Stimulated activated CD4-positive, alpha-beta T cell treated with anti-CD3 and anti-CD28 coated beads, Interleukin-2, amount 100 ng/mL, for 24 hours (primary cell): ENCODE measurements at places on chromosomes 7 and 10.
A peak's percentile ranks its signal among the peaks of the same experiment; 100 is the strongest.

- DNase-seq = no peak
These were observed 27.7 kb downstream of the PLXNA4 start for GRCh38 chr7:132548489-132549078.

DNA sequence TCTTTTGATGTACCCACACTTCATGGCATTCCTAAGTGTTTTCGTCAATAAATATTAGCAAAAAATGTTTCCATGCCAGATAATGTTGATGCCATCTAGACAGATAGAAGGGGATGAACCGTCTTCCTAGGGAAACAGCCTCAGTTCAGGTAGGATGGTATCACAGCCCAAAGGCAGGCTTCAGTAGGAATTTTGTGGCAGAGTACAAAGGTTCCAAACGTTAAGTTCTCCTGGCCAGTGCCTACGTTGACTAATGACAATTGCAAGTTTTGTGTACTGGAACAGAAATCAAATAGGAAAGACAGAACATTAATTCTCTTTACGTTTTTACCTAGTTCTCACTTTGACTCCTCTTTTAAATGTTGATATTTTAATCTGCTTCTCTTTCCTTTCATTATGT is 75.0 kb downstream of the ZMYND11 start:
- no peak for DNase-seq

GRCh38 chr7:101096331-101096956 is 11.2 kb downstream of the TRIM56 start:
- DNase-seq = no peak

- no peak for DNase-seq
These were observed 2.1 kb downstream of the ENTPD7 start for GRCh38 chr10:99661377-99661763.

DNA sequence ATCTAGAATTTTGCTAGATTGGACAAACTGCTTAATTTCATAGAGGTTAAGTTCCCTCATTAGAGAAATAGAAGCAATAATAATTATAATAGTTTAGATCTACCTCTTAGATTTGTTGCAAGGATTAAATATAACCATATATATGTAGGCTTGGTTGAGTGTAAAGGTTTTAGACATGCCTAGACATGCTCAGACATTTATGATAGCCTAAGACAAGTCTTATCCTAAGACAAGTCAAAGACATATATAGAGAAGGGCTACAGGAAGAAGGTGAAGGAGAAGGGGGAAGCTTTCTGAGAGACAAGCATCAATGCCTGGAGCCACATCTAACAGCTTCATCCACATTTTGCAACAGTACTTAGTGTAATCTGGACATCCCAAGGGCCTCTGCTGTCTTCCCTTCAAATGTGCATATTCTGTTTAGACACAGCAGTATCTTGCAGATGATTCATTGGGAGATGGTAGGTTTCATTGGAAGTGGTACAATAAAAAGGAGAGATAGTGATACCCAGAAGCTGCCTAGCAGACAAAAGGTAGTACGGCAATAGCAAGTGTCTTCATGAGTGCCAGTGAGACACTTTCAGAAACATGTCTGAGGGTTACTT is 146.5 kb downstream of the HGF start:
- no peak for DNase-seq

- no peak for DNase-seq
These were observed 675.5 kb downstream of the SUGCT start for GRCh38 chr7:40810274-40810673.

GRCh38 chr7:44980393-44981034 is 1.7 kb upstream of the MYO1G start:
- peak; percentile 80 for DNase-seq

DNA sequence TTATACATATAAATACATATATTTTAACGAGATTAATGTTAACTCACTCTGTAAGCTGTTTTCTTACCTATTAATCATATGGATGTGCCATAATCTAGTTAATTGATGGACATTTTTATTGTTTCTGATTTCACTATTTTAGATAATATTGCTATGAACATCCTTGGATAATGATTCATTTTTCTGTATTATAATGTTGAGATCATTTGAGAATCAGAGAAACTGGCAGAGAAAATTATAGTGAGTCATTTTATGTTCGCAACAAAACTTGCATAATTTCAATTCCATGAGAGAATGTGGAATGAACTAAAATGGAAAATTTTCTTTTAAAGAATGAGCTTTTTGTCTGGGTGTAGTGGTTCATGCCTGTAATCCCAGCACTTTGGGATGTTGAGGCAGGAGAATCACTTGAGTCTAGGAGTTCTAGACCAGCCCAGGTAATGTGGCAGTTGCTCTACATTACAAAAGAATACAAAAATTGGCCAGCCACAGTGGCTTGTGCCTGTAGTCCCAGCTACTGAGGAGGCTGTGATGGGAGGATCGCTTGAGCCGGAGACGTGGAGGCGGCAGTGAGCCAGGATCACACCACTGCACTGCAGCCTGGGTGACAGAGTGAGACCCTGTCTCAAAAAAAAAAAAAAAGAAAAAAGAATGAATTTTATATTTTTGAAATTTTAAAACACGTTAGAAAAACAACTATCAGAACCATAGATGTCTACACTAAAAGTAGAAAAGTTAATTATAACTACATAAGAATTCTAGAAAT is 40.5 kb downstream of the PAPSS2 start:
- DNase-seq = no peak

GRCh38 chr7:86202833-86203232 is 440.9 kb upstream of the GRM3 start:
- no peak for DNase-seq

DNA sequence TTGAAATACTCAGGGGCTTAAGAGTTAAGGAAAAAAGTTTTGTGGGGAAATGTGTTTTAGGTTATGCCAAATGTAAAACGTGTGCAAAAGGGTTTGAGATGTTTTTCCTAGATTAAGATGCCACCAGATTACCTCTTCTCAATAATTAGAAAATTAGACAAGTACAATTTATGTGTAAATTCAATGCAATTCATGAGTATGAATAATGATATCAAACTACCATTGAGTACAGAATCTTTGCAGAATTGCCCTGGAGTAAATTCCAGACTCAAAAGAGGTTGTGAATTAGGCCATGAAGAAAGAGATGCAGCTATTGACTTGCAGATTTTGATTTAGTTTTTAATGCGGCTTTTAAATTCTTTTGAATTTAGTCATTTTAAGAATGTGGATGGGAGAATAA is 159.4 kb upstream of the INHBA start:
- DNase-seq = no peak

- DNase-seq = no peak
These were observed 25.2 kb upstream of the ASL start for GRCh38 chr7:66050337-66050957.

DNA sequence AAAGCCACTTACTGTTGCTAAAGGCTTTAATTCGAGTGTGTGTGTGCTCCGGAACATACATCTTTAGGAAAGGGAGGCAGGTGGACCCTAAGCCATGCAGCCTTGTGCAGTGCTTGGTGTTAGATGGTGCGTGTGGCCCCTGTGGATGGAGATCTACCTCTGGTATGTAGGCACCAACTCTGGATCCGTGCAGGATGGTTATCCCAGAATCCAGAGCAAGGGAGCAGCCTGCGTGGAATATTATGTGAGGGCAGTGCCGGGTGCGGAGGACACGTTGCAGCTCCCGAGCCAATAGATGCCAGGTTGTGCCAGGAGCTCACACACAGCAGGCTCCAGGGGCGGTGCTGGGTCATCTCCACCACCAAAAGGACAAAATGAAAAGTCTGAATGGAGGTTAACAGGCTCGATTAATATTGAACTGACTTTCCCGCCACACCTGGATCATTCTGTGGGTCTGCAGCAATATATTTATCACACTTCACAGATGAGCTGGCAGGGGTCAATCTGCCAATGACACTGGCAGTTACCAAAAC is 143.0 kb upstream of the NPS start:
- no peak for DNase-seq

DNA sequence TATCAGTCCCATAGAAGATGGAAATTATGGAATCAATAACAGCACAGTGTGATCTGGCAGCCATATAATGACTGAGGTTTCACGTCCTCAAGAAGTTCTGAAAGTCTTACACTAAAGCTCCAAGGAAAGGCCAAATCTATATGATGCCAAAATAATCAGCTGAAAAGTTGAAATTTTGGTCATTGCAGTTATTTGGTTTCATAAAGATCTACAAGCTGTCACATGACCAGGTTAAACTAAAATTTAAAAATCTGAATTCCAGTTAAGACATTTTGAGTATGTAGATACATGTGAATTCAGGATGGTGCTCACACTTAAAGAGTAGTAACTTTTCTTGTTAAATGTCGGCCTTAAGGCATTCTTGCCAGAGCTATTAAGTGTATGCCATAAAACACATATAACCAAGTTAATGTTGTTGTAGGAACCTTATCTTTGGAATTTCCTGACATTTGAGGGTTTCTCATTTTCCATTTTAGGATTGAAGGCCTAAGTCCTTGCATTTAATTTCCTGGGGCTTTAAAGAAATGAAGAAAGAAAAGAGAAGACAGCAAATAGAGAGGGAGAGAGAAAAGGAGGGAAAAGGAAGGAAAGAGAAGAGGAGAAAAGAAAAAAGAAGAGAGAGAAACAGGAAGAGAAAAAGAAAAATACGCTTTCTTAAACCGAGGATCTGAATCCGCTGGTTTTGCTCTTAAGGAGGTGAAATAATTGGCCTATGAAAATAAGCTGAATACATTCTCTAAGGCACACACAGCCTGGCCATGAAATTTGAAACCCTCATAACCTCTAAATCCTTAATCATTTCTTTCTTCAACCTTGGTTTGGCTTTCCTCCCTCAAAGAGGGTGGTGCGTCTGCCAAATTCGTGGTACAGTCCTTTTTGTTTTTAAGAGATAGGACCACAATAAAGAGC is 43.8 kb downstream of the DENND2A start:
- DNase-seq = no peak

- no peak for DNase-seq
These were observed 21.6 kb downstream of the SEMA3D start for GRCh38 chr7:85165263-85165662.
